NT2/D1 (cell line): ENCODE measurements at places on chromosomes 7 and 10.
A peak's percentile ranks its signal among the peaks of the same experiment; 100 is the strongest.

GRCh38 chr10:112835217-112835715, 114.8 kb upstream of the TCF7L2 start:
- DNase-seq: no peak

DNA sequence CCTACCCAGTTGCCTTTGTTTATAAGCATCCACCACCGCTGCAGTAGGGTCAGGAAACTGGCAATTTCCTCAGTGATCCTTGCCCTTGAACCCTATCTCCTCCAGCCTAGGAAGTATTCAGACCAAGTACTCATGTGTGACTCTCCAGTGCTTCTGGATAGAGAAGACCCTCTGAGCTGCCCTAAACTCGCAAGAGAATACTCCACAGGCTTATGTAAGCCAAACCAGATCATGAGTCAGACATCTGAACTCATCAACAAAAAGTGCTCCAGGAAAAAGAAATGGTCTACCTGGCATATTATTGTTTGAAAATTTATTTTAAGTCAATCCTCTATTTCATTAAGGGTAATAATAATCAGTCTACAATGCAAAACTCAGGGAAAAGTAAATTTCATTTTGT, 101.3 kb downstream of the KAT6B start:
- DNase-seq: no peak

GRCh38 chr7:47186316-47186715, 395.6 kb downstream of the TNS3 start:
- DNase-seq: no peak

- DNase-seq: no peak
These were observed 1.9 kb upstream of the GAL3ST4 start for GRCh38 chr7:100170101-100170897.

DNA sequence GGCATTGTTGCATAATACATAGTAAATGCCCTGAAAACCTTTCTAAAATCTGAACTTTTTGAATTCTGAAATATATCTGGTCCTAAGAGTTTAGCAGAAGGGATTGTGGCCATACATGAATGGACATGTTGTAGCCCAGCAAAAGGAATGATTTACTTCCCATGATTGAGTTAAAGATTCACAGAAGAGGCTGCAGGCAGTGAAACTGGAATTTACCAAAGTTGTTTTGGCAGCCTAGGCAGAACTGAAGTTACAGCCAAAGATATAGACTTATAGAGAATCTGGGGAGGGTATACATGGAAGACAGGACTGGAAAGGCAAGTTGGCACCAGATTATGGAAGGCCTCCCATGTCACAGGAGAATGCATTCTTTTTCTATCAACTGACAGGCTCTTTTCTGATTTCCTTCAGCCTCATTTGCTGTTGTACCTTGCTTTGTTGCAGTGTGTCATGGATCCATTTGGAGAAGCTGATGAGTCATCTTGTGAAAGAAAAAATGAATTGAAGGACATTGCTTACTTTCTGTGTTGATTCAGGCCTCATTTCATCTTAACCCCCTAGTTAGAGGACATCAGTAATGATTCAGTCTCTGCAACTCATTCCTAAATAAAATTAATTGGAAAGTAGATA, 356.2 kb upstream of the LRGUK start:
- DNase-seq: no peak

- no peak for DNase-seq
These were observed 72.4 kb upstream of the AGK start for GRCh38 chr7:141478845-141479244.

GRCh38 chr7:317643-318405, 27.9 kb downstream of the FOXL3 start:
- DNase-seq: no peak

DNA sequence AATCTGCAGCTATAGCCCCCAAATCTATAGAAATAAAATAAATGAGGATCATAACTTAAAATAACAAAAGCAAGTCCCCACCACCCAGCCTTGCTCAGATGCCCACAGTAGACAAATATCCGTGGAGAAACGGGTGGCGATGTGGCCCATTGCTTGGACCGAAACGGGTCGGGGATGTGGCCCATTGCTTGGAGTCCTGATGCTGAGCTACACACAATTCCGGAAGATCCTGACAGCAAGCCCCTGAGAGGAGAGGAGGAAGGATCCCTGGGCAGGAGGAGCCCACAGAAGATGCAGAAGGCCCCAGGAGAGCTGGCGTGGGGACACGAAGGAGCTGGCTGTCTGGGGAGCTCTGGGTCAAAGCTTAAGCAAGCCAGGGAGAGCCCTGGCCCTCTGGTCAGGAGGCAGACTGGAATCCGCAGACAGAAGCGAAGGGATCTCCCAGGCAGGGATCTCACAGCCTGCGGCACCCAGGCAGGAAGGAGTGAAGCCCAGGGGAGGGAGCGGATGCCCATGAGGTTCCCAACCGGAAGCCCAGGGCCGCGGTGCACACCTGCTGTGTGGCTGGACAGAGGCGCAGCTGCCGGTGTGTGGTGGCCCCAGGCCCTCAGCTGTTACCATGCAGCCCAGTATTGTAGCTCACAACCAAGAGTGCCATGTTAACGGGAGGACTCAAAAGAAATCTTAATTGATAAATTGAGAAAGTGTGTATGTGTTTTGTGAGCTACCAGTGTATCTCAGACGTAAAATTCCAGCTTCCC, 138.8 kb downstream of the ADARB2 start:
- no peak for DNase-seq

DNA sequence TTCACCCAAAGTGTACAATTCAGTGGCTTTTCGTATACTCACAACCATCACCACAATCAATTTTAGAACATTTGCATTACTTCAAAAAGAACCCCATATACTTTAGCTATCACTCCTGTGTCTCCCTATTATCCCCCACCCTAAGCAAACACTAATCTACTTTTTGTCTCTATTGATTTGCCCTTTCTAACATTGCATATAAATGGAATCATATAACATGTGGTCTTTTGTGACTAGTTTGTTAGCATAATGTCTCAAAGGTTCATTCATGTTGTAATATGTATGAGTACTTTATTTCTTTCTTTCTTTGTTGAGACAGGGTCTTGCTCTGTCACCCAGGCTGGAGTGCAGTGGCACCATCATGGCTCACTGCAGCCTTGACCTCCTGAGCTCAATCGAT, 21.0 kb upstream of the DNAJC12 start:
- DNase-seq: no peak

DNA sequence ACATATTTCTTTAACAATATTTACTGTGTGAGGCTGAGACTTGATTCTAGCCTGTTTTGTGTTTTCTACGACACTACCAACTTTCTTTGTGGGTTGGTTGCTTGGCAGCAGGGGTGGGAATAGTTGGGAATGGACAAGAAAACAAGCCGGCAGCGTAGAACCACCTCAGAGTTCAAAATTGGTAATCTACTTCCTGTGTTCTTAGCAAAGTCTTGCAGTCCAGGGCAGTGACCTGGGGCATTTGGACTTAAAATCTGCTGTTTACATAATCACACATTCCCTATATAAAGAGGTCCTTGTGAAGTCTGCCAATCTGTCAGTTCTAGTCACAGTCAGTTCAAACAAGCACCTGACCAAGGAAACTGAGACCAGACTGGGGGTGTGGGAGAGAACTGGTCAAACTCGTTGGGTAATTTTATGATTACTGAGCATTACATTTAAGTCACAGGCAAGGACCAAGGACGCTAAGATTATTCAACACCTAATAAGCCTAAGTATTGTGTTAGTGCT, 167.9 kb downstream of the CPEB3 start:
- DNase-seq: no peak

GRCh38 chr7:115406219-115406618, 484.3 kb downstream of the MDFIC start:
- DNase-seq: no peak

DNA sequence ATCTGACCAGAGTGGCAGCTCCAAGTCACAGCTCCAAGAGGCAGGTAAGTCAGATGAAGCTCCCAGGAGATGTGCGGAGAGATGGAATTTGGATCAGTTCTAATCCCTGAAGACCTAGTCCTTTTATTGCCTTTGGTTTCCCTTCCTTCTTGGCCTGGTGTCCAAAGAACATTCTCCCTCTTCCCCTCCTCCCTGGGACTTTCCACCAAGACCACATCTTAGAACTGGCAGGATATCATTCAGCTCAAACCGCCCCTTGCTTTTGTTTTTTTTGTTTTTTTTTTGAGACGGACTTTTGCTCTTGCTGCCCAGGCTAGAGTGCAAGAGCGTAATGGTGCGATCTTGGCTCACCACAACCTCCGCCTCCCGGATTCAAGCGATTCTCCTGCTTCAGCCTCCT, 190.8 kb downstream of the GFRA1 start:
- DNase-seq: no peak

DNA sequence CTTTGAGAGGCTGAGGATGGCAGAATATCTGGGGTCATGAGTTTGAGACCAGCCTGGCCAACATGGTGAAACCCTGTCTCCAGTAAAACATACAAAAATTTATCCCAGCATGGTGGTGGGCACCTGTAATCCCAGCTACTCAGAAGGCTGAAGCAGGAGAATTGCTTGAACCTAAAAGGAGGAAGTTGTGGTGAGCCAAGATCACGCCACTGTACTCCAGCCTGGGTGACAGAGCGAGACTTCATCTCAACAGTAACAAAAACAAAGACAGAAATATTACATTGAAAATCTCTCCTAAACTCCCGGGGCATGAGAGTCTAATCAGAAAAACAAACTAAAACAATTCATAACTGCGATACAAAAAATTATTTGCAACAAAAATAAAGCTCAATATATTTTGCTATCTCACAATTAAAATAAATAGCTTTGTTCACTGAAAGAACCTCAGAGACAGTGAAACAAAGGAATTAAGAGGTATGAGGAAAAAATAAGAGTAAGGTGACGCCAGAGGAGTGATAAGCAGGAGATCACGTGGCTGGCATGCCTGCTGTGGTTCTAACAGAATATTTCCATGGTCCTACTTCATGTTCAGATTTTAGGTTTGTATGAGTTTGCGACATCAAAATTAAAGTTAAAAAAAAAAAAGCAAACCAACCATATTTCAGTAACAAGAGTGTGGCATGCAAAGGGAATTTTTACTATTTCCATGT, 527.7 kb upstream of the POM121L12 start:
- DNase-seq: no peak

DNA sequence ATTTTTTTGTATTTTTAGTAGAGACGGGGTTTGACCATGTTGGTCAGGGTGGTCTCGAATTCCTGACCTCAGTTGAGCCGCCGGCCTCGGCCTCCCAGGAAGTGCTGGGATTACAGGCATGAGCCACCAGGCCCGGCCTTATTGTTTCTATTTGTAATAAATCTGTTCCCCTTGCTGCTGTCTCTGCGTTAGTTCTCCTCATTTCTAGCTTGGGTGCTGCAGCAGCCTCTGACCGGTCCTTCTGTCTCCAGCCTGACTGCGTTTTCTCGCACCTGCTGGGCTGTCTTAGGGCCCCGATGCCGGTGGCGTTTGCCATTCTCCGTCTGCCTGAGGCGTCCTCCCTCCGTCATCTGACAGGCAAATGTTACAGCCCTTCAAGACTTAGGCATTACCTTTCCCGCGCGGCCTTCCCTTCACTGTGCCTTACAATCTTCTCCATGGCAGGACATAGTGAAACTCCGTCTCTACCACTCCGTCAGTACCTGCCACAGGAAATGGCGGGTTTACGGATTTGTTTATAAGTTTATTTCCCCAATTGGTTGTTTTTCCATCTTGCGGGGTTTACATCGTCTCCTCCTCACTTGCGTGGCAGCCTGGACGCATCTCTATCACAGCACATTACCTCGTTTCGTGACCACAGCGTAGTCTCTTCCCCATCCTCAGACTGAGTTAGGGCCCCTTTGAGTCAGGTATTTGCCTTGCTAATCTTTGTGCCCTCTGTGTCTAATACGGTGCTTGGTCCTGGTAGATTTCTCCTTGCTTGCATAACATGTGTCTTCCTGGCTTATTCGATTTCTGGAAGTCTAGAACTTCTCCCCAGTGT, 2.3 kb upstream of the GIMAP8 start:
- no peak for DNase-seq

DNA sequence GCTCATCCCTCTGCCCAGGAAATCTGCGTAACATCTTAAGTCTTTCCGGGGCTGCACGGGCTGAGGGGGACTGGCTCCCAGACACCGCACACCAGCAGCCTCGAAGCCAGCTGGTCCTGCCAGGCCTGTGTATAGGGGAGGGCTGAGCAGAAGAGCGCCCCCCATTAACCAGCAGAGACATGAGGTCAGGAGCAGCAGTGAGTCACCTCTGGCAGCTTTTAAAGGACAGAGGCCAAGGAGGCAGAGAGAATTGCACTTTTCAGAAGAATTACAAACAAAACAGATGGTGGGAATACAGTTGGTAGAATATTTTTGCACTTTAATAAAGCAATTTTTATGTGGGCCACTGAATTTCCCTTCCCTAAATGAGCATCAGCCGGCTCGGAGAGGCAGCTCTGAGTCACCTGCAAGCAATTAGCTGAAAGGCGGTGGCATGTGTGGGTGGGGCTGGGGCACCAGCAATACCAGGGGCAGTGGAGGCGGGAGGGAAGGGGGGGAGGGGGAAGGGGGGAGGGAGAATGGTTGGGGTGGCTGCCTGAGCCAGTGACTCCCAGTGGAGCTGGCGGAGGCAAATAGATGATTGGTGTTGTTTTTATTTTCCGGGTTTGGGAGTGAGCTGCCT, 39.1 kb downstream of the GOLGA7B start:
- no peak for DNase-seq

- DNase-seq: no peak
These were observed 6.2 kb downstream of the WNT8B start for GRCh38 chr10:100468978-100469377.

- no peak for DNase-seq
These were observed 35.9 kb upstream of the SFTPD start for GRCh38 chr10:79984851-79985250.

GRCh38 chr7:11957956-11958355, 126.0 kb upstream of the THSD7A start:
- no peak for DNase-seq

DNA sequence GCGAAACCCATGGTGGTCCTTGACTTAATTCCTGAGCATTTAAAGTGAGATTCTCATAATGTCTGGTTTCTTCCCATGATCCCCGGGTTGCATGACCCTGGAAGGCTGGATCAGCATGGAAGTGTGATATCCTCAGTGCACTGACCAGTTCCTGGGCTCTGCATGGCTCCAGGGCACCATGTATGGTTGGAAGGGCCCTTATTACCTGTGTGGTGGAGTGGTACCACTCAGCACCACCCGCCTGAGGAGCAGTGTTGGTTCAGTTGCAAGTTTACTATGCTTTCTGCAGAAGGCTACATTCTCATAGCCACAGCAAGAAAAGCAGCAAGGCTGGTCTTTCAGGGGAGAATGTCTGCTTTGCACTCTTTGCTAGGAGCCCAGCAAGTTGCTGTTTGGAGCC, 325.7 kb upstream of the MKI67 start:
- no peak for DNase-seq

- no peak for DNase-seq
These were observed 187.9 kb downstream of the PLXDC2 start for GRCh38 chr10:20004087-20004523.

DNA sequence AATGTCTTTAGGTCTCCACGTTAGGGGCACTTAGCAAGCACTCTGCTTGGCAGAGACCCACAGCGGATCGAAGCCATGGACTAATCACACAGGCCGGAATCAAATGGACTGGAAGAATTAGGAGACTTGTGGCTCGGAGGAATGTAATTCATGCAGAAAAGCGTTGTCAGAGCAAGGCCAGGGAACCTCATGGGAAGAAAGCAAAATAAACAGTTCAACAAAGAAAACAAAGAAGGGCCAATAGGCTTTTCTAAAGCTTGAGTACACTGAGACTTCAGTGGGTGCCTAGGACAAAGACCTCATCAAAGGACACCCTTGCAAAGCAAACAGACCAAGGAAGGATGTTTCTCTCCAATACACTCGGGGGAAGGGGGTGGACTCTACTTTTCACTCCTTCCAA, 171.1 kb downstream of the GLI3 start:
- DNase-seq: peak; percentile 63

- no peak for DNase-seq
These were observed 42.2 kb downstream of the XPNPEP1 start for GRCh38 chr10:109880886-109881768.

- DNase-seq: no peak
These were observed 23.5 kb downstream of the TRIM24 start for GRCh38 chr7:138483531-138483930.
